ENCODE measurements at places on chromosomes 2 and 18.

GRCh38 chr2:3185910-3186309 is 191.7 kb downstream of the EIPR1 start:
- no peak for DNase-seq

- no peak for DNase-seq
Measured at GRCh38 chr2:179435000-179435399, 170.4 kb upstream of the SESTD1 start.

DNA sequence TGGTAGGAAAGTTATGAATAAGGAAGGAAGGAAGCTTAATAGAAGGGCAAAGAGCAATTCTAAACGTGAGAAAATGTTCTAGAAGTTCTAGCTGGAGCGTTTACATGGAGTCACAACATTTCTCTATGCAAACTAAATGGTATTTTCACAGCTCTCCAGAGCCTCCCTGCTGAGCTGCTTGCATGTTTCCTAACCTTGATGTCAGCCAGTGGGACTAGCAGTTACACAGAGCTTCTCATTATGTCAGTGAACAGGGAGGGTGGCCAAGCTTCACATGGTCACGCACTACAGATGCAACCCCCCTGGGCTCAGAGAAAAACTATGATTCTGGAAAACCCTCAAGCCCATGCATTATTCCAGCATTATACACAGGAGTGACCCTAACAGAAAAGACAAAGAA is 153.4 kb upstream of the CCDC150 start:
- DNase-seq: peak; percentile 57

GRCh38 chr2:66853585-66853984 is 418.7 kb downstream of the MEIS1 start:
- no peak for DNase-seq

- no peak for DNase-seq
Measured at GRCh38 chr2:238103465-238104225, 3.5 kb downstream of the ESPNL start.

DNA sequence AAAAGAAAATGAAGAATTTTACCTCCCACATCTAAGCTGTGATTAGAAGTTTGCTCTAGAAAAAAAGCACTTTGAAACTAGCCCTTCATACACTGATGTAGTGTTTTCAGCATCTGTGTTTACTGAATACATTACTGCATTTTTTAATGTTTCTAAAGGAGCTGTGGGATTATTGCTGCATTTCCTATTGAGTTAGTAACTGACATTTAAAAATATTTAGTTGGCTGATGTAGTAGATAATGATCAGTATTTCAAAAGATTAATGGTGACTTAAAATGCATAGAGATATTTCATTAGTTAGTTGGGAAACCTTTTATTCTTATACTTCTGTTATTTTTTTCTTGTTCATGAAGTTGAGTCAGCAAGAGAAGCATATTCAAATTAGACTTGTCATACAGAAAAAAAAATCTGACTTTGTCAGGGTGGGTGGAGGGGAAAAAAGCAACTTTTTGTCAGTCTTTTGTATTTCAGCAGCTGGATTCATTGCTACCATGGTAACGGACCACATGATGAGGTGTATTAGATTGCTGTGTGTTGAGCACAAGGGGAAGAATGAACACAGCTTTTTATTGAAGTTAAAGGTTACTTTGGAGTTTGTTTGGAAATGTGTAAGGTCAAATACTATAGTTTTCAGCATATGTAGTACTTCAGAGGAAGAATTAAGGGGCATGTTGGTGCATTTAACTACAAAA is at the start of gene DTNA:
DTNA (plus strand) TSS at position 549 of the 692 bp plus-strand sequence. CDS start 45,679 bp downstream, outside the sequence.
- DNase-seq: peak; percentile 57

GRCh38 chr2:9663008-9663879 is 32.4 kb upstream of the YWHAQ start:
- no peak for DNase-seq

GRCh38 chr18:75358928-75359327 is 68.6 kb downstream of the SMIM21 start:
- no peak for DNase-seq

DNA sequence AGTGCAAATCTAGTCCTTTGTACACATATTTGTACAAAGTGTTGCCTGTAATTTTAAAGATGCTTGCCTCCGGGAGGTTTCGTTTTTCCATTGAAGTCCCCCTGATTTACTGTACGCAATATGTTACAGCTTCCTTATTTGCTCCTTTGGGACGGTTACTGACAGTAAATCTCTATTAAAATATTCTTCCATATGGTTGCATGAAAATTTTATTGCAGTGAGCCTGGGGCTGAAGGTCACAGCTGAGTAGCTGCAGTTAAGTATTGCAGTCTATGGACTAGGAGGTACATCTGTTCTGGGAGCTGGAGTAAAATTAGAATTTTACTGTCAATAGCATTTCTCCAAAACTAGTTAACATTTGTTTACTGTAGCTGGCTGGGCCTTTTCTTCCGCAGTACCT is 119.2 kb downstream of the ETAA1 start:
- DNase-seq: no peak

DNA sequence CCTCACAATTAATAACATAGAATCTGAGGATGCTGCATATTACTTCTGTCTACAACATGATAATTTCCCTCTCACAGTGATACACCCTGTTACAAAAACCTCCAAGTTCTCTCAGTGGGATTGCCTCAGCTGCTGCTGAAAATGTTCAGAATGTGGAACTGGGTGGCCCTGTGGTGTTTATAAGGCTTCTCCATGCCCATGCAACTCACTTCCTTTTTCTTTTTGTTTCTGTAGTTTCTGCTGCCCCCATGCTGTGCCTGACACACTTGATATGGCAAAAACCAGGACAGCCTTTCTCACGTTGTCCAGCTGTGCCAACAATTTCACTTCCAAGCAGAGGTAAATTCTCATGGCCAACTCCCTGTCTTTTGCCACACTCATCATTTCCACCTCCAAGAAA is 206.2 kb downstream of the RPIA start:
- no peak for DNase-seq

- DNase-seq: no peak
Measured at GRCh38 chr2:157192445-157193423, 64.8 kb upstream of the GALNT5 start.

- DNase-seq: no peak
Measured at GRCh38 chr2:20077411-20077940, 26.0 kb upstream of the LAPTM4A start.

GRCh38 chr2:223537651-223538601 is 64.2 kb downstream of the SCG2 start:
- peak; percentile 19 for DNase-seq

GRCh38 chr2:199524689-199525574 is 67.2 kb upstream of the SATB2 start:
- no peak for DNase-seq

GRCh38 chr2:80706541-80706940 is 402.0 kb upstream of the LRRTM1 start:
- no peak for DNase-seq

- no peak for DNase-seq
Measured at GRCh38 chr2:166458674-166459073, 35.4 kb downstream of the SCN7A start.

GRCh38 chr2:2748399-2749205 is 417.5 kb upstream of the MYT1L start:
- no peak for DNase-seq

DNA sequence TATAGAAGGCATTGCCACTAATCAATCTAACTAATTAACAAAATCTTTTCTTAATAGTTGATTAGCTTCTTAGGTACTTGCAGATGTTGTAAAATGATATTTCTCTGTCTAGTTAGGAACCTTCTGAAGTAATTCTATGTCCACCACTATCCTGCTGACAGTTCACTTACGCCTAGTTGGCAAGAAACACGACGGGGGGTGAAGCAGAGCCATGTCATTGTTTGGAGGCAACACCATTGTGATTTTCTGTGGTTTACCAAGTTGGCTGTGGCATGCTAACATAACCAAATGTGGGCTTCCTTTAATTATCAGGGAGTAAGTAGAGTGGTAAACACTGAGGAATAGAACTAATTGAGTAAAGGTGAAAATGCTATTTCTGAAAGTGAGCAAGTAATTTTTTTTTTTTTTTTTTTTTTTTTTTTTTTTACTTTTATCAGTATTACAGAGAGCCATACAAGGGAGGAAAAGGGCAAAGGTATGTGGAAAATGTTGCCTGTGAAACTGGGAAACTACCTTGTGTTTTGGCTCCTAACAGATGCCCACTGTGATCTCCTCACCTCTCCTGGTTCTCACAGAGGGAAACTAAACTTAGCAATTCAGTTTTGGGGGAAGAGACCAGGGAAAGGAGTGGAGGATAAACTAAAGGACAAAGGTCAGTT is 126.8 kb downstream of the MEIS1 start:
- DNase-seq: no peak

GRCh38 chr2:567865-568638 is 109.2 kb downstream of the TMEM18 start:
- no peak for DNase-seq

DNA sequence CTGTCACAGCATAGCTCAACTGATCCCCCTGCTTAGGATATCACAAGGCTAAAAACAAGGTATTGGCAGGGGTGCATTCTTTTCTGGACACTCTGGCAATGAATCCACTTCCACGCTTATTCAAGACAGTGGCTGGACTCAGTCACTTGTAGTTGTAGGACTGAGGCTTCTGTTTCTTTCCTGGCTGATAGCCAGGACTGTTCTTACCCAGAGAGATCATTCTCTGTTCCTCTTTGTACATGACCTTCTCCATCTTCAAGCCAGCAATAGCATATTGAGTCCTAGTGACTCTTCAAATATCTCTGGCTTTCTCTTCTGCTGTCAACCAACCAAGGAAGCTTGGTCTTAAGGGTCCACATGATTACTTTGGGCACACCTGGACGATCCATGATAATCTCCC is 241.3 kb downstream of the RBM43 start:
- no peak for DNase-seq

- DNase-seq: no peak
Measured at GRCh38 chr2:15856318-15856717, 84.0 kb upstream of the MYCN start.

- DNase-seq: no peak
Measured at GRCh38 chr2:106931717-106932335, 45.9 kb upstream of the ST6GAL2 start.

GRCh38 chr2:38889045-38889444 is 630 bp upstream of the ARHGEF33 start:
- DNase-seq: no peak

- DNase-seq: peak; percentile 4
Measured at GRCh38 chr2:102063487-102063911, 71.7 kb downstream of the IL1R2 start.

- DNase-seq: no peak
Measured at GRCh38 chr2:142918624-142919023, 41.2 kb downstream of the KYNU start.

DNA sequence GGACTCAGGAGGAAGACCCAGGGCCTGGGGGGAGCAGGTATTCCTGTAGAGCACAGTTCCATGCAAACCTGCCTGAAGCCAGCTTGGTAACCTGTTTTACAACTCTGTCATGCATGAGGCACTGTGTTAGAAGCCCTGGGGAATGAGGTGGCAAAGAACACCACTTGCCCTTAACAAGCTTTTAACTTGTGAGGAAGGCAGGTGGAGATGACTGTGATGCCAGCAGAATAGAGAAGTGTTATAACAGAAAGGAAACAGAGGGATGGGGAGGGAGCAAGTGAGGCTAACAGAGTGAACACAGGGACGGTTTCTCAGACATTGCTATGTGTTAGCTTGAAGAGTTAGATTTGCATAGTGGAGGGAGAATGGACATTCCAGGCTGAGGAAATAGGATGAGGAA is 11.5 kb upstream of the IL1A start:
- DNase-seq: no peak

- no peak for DNase-seq
Measured at GRCh38 chr2:190912726-190913125, 32.1 kb downstream of the GLS start.

DNA sequence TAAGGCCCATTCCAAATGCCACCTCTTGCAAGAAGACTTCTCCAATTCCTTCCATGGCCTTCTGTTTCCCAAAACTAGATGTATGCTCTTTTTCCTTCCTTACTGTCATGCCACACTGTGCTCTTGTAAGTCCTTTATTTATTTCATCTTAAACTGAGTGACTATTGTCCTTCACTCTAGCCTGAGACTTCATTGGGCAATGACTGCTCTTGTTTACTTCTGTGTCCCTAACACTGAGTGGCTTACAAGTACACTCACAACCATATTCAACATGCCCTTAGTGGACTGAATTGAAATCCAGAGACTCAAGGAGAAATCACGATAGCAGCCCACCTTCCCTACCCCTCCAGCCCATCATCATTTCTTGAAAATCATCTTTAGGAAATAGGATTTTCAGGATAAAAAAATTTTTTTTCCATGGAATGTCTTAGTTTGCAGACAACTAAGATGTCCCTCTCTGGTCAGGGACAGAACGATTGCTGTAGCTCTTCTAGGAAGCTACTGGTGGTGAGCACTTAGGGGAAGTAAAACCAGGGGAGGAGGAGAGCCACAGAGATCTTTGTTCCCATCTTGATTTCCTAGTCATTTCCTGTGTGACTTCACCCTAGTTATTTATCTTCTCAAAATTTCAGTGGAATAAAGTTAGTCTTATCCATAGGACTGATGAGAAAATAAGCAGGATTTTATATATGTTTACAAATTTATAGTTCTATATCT is 80.7 kb downstream of the CYRIA start:
- DNase-seq: peak; percentile 6

DNA sequence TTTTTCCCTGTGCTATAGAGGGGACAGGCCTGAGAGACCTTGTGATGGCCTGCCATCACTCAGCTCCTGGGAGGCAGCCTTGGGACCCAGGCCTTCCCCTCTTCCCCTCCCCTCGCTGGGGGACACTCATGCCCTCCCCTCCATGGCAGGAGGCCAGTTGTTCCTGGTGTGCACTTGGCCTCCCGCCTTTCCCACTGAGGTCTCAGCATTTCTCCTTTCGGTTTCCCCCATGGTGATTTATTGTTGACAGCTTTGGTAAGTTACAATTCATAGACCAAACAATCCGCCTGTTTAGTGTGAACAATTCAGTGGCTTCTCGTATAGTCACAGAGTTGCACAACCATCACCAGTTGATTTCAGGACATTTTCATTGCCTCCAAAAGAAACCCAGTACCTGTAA is 10.2 kb upstream of the CNDP1 start:
- no peak for DNase-seq

DNA sequence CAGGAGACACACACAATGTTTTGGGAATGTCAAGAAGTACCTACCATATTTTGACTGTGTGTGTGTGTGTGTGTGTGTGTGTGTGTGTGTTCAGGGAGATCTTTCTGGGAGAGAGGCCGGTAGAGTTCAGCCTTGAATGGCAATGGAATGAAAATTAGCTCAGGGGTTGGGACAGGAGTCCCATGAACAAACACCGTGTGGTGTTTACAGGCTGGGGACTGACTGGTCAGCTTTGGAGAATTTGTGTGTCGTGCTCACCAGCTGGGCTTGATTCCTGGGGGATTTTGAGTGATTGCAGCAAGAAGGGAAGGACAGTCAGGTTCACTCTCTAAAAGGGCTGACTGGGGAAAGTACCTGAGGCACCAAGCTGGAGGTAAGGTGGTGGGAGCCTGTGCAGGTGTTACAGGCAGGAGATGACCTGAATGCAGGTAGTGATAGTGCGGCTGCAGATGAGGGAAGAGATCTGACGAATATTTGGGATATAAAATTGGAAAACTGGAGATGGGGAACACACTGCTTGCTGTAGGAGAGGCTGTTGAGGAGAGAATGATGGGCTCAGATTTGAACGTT is 2.5 kb upstream of the ADNP2 start:
- no peak for DNase-seq

- DNase-seq: peak; percentile 54
Measured at GRCh38 chr2:26852405-26853306, 4.7 kb downstream of the DPYSL5 start.

GRCh38 chr2:210477496-210477895 is 937 bp upstream of the LANCL1 start:
- peak; percentile 30 for DNase-seq

- no peak for DNase-seq
Measured at GRCh38 chr18:10365901-10366300, 88.5 kb upstream of the APCDD1 start.

GRCh38 chr18:10124557-10124956 is 210.7 kb downstream of the VAPA start:
- no peak for DNase-seq
